Activated CD4-positive, alpha-beta T cell treated with anti-CD3 and anti-CD28 coated beads, Interleukin-2, amount 50 U/mL, for 16 hours (primary cell): ENCODE measurements at places on chromosomes 6 and 20.
A peak's percentile ranks its signal among the peaks of the same experiment; 100 is the strongest.

DNA sequence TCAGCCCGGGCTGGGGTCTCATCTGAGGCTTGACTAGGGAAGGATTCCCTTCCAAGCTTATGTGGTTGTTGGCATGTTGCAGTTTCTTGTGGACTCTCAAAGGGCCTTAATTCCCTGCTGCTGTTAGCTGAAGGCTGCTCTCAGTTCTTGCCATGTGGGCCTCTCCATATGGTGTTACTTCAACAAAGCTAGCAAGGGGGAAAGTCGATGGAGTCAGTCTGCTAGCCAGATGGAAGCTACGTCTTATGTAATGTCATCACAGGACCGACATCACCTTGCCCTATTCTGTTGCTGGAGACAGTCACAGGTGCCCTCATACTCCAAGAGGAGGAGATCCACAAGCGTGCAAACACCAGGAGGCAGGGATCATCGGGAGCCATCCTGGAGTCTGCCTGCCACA is 43.3 kb upstream of the ARMC2 start:
- DNase-seq = no peak

DNA sequence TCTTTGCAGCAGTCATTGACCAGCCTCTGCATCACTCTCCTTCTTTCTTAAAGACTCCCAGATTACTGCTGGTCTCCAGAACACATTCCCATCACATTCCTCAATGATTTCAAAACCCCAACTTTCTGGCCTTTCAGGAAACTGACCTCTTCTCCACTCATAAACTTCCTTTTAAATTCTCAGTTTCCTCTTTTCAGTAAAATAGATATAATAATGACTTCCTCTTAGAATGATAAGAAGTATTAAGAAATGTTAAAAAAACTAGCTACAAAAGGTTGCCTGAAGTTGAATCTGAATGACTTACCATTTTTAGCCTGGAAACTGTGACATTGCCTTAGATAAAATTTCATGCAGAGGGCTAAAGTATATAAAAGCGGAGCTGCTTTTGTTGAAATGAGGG is 239.3 kb downstream of the OGFRL1 start:
- no peak for DNase-seq

- DNase-seq = no peak
Observed at GRCh38 chr6:56756219-56756789, 113.6 kb upstream of the DST start.

DNA sequence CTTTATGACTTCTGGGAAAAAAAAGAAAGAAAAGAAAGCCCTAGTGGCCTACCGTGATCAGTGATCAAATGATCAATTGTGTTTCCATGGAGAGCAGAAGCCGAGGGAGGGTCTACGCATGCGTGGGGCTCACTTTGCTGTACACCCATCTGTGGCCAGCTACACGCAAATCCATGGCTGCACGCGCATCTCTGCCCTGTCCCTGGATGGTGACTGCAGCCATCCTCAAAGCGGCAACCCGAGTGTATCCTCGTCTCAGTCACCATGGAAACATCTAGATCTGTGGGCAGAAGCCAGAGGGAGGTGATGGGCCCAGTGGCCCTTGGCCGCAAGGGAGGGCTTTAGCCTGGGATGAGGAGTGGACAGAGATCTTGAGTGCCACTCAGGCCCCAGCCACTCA is 785 bp upstream of the ULBP3 start:
- no peak for DNase-seq

DNA sequence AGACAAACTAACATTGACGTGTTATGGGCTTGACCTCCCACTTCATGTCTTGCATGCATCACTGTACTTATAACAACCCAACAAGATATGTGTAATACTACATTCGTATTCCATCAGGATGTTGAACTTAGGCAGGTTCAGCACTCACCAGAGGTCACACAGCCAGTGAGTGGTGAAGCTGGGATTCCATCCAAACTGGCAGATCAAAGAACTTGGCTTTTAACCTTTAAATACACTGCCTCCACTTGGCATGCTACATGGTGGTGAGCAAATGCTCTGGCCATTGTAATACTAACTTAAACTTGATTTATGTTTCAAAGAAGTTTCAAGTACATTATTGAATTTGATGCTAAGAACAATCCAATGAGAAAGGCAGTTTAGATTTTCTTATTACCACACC is 10.7 kb upstream of the HDDC2 start:
- no peak for DNase-seq

DNA sequence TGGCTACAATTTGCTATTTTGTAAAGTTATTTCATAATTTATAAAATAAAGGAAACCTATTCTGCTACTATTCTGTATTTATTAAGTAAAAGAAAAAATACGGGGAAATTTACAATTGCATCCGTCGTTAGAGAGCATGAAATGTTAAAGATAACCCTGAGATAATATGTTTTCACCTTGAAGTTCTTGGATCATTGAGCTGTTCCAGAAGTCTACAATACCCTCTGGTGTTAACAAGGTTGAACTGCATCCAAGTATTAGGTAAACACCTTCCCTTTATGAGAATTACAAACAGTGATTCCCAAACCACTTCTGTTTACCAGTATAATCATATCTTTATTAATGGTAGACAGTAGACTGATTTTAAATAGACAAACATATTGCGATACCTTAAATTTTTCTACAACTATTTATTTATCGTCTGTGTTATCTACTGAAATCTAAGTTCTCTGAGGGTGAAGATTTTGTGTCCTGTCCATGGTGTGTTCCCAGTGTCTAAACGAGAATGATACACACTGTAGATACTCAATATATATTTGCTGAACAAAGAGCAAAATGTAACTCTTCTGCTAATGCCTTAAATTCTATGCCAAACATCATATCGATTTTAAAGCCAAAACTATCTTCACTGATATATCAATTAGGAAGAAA is 28.2 kb downstream of the TBC1D32 start:
- DNase-seq = peak; percentile 21

GRCh38 chr6:73511796-73512195 is 9.0 kb downstream of the EEF1A1 start:
- no peak for DNase-seq

- DNase-seq = no peak
Observed at GRCh38 chr6:165894171-165894825, 231.3 kb upstream of the PDE10A start.

DNA sequence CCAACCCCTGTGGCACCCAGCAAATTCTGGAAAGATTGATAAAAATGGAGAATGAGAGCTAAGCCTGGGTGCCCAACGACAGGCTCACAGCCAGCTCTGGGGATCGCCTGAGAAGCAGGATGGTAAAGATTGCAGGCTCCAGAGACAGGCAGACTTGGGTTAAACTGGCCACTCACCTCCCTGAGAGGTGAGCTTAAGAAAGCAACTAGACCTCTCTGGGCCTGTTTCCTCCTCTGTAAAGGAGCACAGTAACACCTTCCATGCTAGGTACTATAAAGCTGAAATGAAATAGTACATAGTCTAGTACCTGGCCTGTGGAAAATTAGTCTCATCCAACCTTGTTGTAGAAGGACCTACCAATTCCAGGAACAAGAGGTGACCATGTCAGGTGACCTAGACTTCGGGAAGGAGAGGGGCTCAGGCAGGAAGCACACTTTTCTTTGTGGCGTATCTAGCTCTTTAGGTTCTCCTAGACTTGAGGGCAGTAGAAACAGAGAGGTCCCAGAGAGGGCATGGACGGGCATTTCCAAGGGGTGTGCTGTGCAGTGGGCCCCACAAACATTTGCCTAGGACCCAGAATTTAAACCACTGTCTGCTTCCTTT is 142.8 kb upstream of the MYLIP start:
- no peak for DNase-seq

DNA sequence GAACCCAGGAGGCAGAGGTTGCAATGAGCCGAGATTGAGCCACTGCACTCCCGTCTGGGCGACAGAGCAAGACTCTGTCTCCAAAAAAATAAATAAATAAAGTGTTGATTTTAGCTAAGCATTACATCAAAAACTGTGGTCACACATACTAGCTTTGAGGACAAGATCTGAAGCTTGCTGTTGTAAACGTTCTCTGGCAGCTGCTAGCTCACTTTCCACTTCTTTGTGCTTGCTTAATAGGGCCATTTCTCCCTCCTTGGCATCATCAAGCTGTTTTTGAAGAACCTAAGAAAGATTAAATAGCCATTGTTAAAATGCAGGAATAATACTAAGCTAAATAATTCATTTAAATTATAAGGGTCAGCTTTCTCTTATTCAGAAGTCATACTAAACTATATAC is 55.7 kb downstream of the FAM184A start:
- DNase-seq = no peak

DNA sequence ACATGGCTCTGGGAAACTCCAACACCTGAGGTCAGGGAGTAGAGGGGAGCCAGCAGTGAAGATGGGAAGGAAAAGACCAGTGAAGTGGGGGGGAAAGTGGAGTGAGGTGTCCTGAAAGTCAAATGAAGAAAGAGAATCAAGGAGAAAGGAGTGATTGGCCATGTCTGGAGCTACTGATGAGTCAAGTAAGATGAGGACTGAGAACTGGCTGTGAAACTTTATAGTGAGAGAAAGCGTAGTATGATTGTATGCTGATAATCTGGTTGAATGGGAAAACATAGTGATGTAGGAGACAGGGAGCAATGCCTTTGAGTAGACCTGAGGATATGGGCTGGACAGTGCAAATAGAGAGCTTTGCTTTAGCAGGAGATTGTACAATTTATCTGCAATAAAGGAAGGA is 183.6 kb upstream of the GMDS start:
- DNase-seq = no peak

- DNase-seq = peak; percentile 40
Observed at GRCh38 chr6:118580585-118581419, 32.7 kb downstream of the PLN start.

DNA sequence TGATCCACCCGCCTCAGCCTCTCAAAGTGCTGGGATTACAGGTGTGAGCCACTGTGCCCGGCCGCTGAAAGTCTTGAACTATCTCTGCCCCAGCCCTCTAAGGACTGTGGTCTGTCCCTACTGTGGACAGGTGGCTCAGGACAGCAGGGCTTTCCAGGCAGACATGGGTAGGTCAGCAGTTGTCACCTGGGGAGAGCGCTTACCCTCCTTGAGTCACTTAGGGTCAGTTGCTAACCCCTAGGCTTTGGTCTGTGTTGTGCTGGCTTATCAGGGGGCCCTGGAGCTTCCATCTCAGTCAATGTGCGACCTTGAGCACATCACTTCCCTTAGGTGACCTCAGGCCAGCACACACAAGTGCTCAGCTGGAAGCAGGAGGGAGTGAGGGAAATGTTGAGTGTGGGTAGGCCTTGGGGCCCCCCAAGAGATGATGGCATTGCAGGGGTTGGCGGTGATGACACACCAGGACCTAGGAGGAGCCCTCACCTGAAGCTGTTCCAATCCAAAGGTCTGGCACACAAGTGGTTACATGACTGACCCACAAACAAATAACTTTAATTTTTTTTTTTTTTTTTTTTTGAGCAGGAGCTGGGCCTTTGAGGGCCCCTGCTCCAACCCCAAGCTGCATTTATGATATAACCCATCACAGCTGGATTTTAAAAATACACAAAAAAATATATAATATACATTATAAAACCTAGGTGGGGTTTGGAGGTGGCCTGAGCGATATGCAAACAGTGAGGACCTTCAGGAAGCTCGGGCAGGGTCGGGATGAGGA is 5.1 kb downstream of the RPL10A start:
- peak; percentile 43 for DNase-seq

DNA sequence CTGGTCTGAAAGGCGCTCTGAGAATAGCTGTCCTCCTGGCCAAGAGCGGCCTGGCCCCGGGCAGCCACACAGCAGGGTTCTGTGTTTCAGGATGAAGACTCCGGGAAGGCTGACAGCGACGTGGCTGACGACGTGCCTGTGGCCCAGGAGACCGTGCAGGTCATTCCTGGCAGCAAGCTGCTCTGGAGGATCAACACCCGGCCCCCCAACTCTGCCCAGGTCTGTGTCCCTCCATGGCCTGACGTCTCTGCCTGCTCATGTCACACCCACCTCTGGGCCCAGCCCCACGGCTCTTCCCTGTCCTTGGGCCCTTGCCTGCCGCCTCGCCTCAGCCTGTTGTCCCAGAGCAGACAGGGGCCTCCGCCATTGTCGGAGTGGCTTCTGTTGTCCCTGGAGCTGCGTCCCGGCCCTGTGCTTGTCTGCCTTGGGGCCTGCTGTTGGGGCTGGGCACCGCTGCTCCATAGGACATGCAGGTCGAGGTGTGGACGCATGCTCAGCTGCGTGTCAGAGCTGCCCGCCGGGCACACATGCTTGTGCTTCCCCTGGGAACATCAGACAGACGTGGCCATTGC is 16.2 kb upstream of the ADRM1 start:
- no peak for DNase-seq

DNA sequence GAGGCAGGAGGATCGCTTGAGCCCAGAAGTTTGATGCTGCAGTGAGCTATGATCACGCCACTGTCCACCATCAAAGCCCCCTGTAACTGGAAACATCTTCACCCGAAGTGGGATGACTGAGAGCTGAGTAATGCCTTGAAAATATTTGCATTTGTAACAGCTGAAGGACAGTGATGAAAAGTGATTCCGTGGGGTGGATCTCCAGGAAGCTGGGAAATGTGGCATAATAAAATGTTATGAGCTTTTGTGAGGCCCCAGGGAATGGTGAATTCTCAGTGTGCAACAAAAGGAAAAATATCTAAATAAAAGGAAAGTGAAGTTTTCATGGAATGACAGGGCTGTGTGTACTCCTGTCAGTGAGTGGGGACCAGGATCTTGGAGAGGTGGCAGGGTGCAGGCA is 92.0 kb downstream of the JAG1 start:
- no peak for DNase-seq

GRCh38 chr6:56752009-56752408 is 109.3 kb upstream of the DST start:
- no peak for DNase-seq

DNA sequence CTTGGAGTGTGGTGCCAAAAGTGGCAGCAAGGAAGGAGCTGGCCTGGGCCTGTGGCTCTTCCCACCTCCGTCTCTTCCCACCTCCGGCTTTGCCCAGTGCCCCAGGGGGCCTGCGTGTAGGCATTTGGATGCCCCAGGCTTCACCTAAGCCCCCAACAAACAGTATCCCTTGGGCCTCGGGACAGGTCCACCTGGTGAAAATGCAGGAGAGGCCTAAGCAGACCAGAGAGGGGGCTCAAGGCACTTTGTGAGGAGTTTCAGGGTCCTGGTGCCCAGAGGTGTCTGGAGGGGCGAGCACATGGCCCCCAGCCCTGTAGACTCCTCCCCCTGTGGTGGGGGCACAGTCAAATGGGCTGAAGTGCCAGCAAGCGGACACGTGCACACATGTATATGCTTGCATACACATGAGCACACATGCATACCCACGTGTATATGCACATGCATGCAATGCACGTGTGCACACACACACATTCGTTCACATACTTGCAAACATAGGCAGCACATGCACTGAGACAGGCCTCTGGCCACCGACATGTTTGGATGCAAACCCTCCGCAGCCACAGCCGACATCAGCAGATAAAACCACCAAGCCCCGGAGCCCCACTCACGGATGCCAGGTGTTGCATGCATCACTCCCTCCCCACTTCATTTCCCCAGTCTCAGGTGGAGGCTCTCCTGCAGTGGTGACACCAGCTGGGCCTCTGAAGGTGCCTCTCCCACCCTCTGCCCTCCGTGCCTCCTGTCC is 124.5 kb downstream of the TAF4 start:
- DNase-seq = no peak
